ENCODE measurements at places on chromosomes 7 and 10.

GRCh38 chr10:49012603-49013002, 73.0 kb upstream of the LRRC18 start:
- DNase-seq = no peak

- DNase-seq = no peak
Observed at GRCh38 chr10:118564114-118564513, 31.3 kb downstream of the PRLHR start.

GRCh38 chr7:89728481-89728880, 425.8 kb upstream of the STEAP1 start:
- DNase-seq = no peak

DNA sequence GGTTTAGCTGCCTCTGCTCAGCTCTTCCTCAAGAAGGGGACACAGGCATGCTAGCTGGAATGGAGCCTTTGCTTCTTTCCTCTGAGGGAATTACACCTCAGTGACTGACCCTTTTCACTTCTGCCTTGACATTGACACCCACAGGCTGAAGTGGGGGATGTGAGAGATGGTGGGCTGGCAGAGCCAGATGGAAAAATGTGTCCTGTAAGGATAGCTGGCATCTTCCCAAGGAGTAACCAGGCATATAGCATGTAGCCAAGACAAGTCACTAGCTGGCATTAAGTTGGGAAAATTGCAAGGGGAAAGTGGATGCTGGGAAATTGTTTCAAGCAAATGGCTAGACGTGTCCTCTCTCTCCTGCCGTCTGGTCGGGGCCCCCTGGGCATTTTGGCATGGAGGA, 19.9 kb downstream of the STMP1 start:
- DNase-seq = no peak

DNA sequence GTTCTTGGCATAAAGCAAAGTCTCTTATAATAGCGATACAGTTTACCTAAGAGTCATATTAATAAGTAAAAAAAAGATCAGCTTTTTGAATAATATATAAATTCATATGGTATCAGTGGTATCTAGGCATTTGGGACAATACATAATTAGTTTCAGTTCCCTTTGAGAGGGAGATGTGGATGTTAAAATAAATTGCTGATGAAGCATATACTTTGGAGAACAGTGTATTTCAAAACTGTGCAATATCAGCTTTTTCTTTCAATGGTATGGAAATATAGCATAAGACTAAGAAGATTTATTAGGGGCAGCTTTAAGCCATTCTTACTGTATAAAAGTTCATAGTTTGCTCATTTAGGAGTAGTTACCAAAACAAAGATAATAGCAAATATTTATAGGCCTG, 35.5 kb downstream of the MDFIC start:
- DNase-seq = no peak

DNA sequence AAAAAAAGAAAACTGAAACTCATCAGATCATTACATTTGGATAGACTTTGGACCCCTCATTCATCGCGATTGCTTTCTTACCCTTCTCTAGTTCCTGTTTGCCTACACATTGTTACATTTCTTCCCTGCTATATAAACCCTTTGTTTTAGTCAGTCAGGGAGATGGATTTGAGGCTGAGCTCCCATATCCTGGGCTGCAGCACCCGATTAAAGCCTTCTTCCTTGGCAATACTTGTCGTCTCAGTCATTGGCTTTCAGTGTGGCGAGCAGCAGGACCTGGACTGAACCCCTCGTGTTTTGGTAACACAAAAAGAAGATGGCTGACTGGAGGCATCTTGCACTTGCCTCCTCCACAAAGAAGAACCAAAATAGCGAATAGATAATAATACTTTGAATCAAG, 34.1 kb upstream of the ELOVL3 start:
- no peak for DNase-seq

DNA sequence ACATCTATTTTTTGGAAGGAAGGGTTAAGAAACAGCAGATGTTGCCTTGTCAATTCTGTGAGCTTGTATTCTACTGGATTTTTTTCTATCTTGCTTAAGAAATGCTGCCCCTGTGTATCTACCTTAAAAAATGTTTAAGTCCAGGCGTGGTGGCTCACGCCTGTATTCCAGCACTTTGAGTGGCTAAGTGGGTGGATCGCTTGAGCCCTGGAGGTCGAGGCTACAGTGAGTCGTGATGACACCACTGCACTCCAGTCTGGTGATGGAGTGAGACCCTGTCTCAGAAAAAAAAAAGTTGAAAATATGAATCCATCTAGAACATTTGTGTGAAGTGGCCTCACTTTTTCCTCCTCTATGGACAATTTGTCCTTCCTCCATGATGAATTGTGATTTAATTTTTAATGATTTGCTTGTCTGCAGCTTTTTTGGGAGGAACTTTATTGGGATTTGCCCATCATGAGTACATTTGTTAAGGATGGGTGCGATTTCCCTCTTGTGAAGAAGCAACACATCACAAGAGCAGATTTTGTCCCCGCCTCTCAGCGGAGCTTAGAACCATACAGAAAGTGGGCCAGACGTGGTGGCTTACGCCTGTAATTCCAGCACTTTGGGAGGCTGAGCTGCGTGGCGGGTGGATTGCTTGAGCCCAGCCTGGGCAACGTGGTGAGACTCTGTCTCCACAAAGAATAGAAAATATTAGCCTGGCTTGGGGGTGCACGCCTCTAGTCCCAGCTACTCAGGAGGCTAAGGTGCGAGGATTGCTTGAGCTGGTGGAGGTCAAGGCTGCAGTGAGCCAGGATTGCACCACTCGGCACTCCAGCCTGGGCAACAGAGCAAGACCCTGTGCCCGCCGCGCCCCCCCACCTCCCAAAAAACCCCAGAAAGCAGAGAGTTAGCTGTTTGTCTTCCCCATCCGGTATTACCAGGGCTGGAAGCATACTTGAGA, 57.7 kb downstream of the DNAJB6 start:
- DNase-seq = no peak

DNA sequence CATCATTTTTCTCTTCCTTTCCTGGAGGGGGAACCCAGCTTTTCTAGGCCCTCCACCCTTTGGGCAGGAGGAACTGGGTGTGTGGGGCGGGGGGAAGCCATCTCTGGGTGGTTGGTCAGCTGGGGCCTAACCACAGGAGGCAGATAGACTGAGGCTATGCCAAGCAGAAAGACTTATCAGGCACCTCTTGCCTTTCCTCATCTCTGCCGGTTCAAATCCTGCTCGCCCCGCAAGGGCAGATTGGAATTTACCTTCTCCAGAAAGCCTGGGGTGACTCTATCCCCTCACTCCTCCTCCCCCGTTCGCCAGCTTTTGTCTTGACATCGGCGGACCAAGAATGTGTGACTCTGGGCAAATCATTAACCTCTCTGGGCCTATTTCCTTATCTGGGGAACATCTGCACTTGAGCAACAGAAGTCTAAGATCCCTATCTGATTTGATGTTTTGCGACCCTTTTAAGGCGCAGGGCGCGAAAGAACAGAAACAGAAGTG, 584 bp upstream of the GARS1 start:
- DNase-seq = no peak

DNA sequence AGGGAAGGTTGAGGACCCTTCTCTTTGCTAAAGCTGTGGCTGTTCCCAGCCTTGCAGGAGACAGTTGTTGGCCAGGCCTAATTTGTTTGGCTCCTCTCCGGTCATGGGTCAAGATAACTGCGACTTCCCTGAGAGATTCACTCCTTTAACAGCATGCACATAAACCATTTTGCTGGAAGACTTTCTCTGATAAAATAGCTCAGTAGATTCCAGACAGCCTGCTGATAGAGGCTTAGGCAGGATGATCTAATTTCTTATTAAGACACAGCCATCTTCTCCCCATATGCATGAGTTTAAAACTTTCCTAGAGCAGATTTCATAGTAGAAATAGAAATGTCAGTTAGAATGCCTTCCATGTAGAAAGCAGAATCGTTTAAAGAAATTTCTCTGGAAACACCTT, 181.9 kb downstream of the WNT2 start:
- DNase-seq = no peak

DNA sequence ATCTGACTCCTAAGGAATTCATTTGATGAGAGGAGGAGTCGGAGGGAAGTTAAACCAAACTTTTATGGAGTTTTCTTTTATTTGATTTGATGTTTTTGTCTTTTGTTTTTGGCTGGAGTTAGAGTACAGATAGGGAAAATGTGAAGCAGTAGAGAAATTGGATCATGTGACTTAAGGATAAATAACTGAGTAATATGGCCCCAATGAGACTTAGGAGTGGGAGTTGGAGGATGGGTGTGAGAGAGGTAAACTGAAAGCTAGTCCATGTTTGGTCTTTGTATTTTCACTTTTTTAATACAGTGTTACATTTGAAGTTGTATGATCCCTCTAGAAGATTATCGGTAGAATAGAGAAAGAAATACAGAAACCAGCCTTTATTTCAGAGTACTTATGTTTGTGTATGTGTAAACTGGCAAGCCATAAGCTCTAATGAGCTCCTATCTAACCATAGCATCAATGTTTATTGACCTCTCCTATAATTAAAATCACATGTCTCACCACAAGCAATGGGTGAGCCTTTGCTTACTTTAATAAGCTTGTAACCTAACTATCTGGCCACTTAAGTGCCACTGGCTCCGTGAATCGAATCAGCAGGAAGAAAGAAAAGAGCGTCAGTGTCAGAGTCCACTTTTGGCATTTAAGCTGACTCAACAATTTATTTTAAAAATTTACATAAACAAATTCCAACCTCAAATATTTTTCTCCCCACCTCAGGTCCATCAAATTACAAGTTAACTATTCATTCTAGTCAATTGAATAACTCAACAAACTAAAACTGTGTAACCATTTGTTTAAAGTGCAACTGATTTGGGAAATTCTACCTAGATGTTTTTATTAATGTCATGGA, 113.8 kb downstream of the EPDR1 start:
- no peak for DNase-seq

- no peak for DNase-seq
Observed at GRCh38 chr7:20350518-20350951, 19.8 kb downstream of the ITGB8 start.

DNA sequence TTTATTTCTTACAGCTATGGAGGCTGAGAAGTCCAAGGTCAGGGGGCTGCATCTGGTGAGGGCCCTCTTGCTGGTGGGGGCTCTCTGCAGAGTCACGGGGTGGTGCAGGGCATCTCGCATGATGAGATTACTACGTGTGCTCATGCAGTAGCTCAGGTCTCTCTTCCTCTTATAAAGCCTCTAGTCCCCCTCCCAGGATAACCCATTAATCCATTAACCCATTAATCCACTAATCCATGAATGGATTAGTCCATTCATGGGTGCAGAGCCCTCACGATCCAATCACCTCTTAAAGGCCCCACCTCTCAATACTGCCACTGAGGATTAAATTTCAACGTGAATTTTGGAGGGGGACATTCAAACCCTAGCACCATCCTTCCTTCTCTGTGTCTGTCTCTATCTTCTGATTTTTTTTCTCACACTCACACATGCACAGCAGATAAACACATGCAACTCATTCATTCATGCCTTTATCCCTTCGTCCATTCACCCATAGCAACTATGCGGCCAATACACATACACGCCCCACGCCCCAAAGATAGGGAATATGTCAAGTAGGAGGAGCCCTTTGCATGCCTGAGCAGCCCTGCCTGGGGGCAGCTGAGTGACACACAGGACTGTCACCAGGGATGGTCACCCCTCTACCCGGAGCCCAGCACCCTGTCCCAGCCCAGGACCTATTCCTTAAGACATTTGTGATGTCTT, 86.5 kb downstream of the C10orf105 start:
- no peak for DNase-seq

DNA sequence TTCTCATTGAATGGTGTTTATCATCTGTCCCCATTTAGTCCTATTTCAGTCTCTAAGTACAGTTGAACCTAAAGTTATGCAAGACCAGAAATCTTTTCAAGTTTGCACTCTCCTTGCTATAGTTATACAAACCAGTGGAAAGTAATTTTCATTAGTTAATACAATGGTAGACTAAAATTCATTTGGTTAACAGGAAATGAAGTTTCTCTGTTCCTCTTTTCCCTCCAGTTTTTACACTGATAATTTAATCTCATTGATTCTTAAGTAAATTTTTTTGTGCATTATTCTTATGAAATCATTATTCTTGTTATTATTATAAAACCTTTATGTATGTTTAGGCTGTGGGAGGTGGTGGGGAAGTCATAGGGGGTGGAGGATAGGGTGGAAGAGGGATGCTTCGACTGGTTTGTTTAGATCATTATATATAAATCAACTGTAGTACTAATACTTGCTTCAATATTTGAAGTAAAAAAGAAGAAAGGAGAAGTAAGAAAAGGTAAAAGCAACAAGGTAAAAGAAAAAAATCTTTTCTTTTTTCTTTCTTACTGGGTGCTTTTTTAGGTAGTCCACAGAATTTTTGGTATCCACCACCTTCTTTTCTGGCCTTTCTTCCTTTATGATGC, 104.1 kb downstream of the GPR85 start:
- DNase-seq = no peak

- DNase-seq = no peak
Observed at GRCh38 chr10:28768227-28768626, 90.9 kb downstream of the BAMBI start.

GRCh38 chr10:98289802-98290209, 21.8 kb upstream of the LOXL4 start:
- DNase-seq = no peak

GRCh38 chr10:32114508-32114907, 58.3 kb upstream of the KIF5B start:
- no peak for DNase-seq

DNA sequence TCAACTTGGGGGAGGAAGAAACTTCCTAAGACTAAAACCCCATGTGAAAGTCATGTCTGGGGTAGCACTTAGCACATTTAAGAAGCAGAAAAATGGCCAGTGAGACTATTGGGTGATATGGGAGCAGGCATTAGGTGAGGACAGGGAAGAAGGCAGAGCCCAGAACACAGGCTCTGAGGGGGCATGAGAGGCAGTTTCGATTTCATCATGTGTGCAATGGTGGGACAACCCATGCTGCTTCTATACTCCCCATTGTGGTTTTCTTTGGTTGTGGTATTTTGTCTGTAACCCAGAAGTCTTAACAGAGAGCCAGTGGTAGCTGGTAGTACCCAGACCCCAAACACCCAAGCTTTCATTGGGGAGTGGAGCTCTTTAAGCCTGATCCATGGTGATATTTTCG, 752.0 kb downstream of the GRID1 start:
- DNase-seq = no peak

- DNase-seq = no peak
Observed at GRCh38 chr10:117162093-117163060, 24.3 kb upstream of the VAX1 start.

GRCh38 chr10:62005687-62006086, 104.2 kb downstream of the ARID5B start:
- no peak for DNase-seq
